Renal cortex interstitium (tissue), 15 donors: ENCODE measurements at places on chromosomes 2 and 18. TPM values are rescaled to one million over a fixed set of nuclear protein-coding genes. Genes with fewer than 3 reads are reported as not detected.

Gene CDH2
- 85.2 TPM for polyA plus RNA-seq

Gene EHD3
- polyA plus RNA-seq = 32.1 TPM

Gene ARHGAP25
- polyA plus RNA-seq = 8.3 TPM

Gene ATP6V1C2
- 11.3 TPM for polyA plus RNA-seq

Gene GFPT1
- 36.0 TPM for polyA plus RNA-seq

Gene HOXD4
- 80.8 TPM for polyA plus RNA-seq
